NCI-H774 (cell line): ENCODE measurements at places on chromosomes 4 and X.
A peak's percentile ranks its signal among the peaks of the same experiment; 100 is the strongest.

DNA sequence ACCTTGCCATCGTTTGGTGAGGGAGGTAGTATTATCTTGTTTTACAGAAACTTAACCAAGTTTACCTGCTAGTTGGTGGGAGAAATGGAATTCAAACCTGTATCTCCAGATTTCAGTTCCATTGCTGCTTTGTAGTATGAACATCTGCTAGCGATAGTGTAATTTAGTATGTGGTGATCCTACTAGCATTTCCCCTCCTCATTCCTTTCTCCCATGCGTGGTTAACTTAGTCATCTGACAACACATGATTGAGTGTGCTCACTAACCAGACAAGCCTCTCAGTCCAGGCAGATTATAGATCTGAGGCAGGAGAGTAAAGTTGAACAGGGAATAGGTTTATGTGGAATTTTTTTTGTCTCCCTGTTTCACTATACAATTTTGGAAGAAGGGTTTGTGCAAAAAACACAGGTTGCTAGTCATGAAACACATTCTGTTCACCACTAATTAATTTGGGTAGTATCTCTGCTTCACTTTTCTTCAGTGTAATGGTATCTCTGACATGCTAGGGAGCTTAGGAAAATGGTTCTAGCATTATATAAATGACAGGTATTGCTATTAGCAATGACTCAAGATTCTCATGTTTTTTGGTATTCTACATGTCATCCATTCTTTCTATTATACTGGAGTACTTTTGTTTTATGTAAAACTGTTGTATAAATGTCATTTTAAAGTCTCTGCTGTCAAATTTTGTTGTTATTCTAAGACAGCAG is 21.7 kb downstream of the RBPJ start:
- peak; percentile 0 for DNase-seq

DNA sequence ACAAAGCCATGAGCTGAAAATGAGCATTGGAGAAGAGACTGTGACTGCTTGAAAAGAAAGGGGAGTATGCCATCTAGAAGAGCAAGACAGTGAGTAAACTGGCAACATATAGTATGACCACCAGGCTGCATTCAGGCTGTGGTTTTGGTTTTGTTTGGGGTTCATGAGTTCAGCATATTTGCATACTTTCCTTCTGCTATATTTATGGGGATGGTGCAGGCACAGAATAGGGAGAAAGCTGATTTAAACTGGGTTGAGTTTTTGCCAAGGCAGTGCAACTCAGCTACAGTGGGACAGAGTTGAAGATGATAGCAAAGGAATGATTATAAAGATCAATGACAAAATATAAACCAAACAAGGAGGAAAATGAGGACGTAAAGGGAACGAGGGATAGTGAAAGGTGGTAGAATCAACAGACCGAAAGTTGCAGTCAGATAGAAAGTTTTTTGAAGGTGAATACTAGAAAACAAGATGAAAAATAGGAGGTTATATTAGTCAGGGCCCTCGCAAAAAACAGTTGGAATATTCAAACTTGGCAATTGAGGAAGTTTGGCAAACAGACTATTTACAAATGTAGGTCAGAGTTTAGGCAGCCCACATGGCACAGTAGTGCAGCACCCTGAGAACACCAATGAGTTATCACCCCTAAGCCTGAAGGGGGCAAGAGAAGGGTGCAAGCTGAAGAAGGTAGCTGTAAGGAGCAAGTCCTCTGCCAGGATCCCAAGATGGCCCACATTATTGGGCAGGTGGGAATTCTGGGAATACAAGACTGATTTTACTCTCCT is 114.8 kb upstream of the MAP9 start:
- DNase-seq, result no peak

GRCh38 chr4:110798687-110799086 is 175.8 kb upstream of the PITX2 start:
- no peak for DNase-seq

GRCh38 chr4:124946696-124947095 is 234.2 kb upstream of the ANKRD50 start:
- DNase-seq, result no peak

DNA sequence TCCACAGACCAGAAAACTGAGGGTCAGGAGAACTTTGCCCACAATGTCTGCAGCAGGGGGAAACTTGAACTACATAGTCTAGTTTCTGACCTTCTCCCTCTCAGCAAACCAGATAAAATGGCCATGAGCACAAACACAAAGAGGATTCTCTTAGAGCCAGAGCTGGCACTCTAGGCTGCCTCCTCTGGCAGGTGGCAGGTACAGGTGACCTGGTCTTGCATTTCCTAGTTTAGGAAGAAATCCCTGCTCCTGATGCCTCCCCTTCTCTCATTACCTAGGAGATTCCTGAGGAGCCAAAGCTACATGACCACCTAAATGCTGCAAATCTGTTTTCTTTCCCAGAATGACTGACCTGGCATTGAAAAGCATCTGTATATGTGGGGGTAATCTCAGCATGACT is 45.1 kb downstream of the ARHGEF9 start:
- DNase-seq, result no peak

DNA sequence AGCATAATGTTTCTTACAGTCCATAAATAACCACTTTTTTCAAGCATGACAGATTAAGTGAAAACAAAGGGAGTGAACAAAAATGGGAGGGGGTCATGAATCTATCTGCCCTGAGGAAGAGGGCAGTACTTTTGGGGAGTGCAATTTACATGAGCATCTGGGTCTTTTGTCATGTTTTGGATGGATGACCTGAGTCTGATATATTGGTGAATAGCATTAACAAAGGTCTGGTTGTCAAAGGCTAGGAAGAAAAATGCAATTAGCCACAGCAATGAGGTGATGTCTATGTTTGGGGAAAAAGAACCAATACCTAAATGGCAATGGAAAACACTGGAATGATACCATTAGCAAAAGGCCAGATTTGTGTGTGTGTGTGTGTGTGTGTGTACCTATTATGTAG is 15.1 kb upstream of the MAD2L1 start:
- no peak for DNase-seq

- peak; percentile 12 for DNase-seq
Observed at GRCh38 chr4:53490965-53491622, 100.2 kb downstream of the LNX1 start.

- DNase-seq, result no peak
Observed at GRCh38 chrX:3811331-3812311, 98.2 kb upstream of the PRKX start.

DNA sequence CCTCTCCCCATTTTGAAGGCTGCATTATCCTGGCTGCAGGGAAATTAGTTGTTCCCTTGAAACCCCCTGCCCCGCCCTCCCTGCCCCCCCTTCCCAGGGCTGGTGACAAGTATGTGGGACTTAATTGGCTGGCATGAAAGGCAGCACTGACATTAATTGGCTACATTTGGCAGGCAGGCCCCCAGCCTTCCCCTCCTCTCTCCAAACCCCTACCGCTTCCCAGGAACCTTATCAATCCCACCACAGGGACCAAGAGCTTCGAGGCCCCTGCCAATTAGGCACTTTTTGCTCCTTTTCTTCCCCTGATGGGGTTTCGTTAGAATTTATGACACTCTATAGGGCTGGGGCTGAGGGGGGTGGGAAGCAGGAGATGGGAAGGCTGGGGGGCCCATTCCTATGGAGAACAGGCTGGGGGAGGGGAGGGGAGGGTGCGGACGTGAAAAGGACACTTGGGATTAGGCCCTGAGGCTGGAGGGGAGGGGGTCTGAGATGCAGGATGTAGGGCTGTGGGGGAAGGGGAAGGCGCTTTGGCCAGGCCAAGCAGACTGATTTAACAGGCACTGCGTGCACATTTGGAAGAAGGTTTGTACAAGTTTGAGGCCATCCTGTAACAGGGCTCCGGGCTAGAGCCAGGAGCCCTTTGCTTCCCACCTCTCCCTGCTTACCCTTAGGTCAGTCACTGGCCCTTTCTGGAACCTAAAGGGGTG is 52.2 kb downstream of the EFNB1 start:
- no peak for DNase-seq

DNA sequence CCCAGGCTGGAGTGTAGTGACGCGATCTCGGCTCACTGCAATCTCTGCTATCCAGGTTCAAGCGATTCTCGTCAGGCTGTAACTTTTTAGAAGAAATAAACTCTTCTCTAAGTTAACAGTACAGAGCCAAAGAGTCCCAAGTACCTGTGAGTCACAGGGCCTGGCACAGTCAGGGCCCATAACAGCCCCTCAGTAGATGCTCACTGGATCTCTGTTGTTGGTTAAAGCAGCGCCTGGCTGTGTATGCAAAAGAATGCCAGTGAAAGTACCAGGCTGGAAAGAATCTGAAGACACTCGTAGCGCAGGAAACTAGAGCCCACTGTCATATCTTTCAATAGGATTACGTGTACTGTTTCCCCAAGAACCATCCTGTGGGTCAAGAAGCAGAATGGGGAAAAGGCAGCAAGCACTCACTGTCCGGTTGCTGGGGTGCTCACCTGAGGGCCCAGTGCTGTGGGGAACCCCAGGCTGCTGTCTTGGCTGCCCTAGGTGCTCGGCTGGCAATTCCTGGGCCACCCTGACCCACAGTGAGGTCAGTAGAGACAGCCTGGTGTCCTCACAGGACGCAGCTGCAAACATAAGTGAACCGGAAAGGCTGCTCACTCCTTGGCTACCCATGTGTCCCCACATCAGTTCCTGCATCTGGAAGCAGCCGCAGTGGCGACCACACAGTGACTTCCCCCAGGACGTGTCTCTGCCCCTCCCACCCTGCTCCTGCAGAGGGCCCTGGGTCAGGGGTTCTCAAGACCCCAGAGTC is 3.1 kb upstream of the SLBP start:
- no peak for DNase-seq

- DNase-seq, result no peak
Observed at GRCh38 chr4:175622887-175623286, 189.2 kb downstream of the GPM6A start.

DNA sequence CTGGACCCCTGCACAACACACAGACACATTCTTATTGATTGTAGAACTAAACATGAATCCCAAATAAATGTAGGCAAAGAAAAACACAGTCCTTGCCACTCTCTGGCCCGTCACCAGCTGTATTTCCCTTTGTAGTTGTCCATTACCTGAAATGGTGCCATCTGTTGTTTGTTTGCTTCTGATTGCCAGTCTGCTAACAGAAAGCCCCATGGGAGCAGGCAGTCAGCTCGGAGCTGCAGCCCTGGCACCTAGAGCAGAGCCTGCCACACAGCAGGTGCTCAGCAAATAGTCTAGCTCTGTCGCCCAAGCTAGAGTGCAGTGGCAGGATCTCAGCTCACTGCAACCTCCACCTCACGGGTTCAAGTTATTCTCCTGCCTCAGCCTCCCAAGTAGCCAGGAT is 28.9 kb downstream of the CPLX1 start:
- DNase-seq, result peak; percentile 80

DNA sequence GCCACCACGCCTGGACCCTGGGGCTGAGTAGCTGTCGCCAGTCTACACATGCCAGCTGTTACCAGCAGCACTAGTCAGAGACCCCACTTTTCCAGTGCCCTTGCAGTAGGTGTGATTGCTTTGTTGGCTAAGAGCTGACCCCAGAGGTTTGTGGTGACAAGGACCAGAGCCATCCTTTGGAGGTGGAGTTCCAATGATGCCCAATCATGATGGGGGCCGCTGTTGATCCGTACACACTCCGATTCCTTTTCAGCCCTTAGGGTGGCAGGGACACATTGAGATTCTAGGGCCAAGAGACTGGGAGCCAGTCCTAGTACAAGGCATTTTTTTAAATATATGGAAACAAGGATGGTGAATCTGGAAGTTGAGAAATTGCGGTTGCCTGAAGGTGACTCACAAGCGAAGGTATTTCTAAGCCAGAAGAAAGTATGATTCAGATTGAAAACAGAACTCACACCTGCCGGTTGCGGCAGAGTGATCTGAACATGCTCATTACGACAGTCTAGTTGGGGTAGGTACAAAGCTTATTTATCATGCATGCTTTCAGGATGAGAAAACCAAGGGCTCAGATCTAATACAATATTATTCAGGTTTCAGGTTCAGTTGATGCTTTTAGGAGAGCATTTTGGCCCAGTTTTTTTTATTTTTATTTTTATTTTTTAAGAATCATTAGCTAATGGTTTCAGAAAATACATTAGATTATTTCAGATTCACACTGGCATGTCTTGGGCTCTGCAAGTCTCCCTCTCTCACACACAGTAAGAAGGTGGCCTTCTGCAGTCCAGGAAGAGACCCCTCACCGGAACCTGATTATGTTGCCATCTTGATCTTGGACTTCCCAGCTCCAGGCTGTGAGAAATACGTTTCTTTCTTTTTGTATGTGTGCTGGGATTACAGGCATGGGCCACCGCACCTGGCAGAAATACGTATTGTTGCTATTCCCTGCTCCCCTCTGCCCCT is 43.4 kb downstream of the SHROOM2 start:
- no peak for DNase-seq

GRCh38 chr4:110412354-110413065 is 63.4 kb upstream of the ENPEP start:
- no peak for DNase-seq

GRCh38 chrX:8823698-8824097 is 22.5 kb upstream of the FAM9A start:
- DNase-seq, result no peak
